ENCODE measurements at places on chromosomes 1 and 21.
A peak's percentile ranks its signal among the peaks of the same experiment; 100 is the strongest.

- no peak for DNase-seq
Observed at GRCh38 chr1:170696591-170697290, 32.8 kb downstream of the PRRX1 start.

GRCh38 chr1:156489166-156489934, 11.2 kb downstream of the MEF2D start:
- DNase-seq: no peak

DNA sequence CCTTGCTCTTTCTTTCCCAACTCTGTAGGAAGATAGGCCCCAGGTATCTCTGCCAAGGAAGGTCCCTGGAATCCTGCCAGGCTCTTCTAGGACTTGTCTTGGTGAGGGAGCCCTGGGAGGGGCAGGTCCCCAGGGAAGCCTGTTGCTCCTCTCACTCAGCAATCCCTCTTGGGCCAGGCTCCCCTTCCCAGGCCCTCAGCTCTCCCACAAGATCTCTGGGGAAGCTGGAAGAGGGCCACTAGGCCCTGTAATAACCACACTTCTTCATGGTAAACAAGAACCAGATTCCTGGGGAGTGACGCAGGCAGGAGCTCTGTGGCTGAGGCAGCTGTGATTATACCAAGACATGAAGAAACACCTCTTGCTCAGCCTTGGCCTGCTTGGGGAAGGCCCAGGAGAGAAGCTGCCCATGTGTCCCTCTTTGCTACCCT, 9.9 kb upstream of the MAPKAPK2 start:
- peak; percentile 91 for DNase-seq

- no peak for DNase-seq
Observed at GRCh38 chr1:205518661-205519540, 14.4 kb downstream of the CDK18 start.

GRCh38 chr1:40318970-40319621, 2.0 kb upstream of the COL9A2 start:
- DNase-seq: peak; percentile 2

DNA sequence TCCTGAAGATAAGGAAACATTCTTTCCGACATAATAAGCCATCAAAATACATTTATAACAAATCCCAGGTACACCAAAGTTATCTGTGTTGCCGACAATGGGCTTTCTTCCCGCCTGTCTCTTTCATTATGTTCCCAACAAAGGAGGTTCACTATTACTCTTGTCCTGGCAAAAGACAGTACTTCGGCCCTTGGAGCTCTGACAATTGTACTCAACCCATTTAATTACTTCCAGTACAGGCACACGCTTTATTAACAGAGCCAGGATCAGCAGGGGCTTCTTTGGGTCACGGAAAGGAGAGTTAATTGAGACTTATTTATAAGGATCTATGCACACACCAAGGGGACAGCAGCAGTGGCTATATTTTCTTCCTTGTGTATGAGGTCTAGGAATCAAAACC, 46.6 kb upstream of the DUSP10 start:
- DNase-seq: no peak

- DNase-seq: no peak
Observed at GRCh38 chr1:66288048-66288447, 245.9 kb upstream of the SGIP1 start.

GRCh38 chr1:9128166-9128519, 759 bp downstream of the GPR157 start:
- DNase-seq: peak; percentile 52

DNA sequence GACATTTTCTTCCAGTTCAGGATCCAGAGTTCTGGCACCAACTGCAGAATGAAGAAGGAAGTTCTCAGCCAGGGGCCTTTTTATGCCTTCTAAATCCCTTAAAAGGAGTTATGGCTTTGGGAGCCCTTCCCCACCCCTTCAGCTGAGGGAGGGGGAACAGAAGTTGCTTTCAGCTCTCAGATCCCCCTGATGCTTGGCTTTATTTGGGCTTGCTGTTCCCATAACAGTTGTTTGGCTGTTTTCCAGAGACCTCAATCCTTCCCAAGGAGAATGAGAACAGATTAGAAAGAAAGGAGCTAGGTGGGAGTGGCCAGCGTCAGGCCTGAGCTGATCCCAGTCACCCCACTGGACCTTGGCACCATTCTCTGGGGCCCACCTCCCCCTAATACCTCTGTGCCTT, at the start of gene RPE65:
RPE65 (minus strand) TSS at position 54 of the 400 bp plus-strand sequence; CDS start at position 5, 49 bp downstream.
- DNase-seq: no peak

DNA sequence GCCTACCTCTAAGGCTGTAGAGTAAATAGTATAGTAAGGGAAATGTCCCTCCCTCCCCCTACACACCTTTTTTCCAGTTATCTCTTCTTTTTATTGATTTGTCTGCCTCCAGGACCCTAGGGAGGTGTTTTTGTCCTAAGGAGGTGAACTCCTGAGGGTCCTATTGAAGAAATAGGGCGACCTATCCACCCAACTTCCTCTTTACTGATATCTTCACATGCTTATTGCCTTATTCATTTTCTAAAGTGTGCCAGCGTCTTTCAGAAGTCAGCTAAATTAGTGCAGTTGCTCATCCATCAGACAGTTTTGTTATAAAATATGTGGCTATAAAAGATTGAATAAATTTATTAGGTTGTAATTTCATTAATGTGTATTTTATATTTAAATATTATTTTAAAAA, 5.9 kb downstream of the BACH1 start:
- no peak for DNase-seq

DNA sequence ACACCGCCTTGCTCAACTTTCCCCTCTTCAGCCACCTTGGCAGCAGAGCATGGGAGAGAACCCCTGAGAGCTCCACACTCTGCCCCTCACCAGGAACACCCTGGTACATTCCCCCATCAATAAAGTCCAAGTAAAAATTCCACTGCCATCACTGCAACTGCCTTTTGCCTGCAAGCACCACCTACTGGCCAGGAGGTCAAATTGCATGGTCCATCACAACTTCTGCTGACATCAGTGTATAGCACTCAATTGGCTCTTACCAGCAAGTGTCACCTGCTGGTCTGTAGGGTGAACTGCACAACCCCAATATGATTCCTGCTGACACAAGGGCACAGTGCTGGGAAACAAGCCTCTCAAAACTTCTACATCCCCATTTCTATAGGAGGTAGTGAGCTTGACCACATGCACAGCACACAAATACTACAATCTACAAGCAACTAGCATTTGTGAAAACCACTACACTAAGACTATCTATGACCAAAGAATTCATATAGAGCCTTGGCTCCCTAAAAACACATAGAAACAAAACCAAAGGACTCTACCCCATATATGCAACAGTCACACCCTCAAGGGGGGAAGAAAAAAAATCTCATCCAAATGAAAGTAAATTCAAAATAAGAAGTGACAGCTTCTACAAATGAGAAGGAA, 69.2 kb downstream of the FASLG start:
- DNase-seq: no peak

- no peak for DNase-seq
Observed at GRCh38 chr1:102630041-102630440, 478.3 kb downstream of the COL11A1 start.

DNA sequence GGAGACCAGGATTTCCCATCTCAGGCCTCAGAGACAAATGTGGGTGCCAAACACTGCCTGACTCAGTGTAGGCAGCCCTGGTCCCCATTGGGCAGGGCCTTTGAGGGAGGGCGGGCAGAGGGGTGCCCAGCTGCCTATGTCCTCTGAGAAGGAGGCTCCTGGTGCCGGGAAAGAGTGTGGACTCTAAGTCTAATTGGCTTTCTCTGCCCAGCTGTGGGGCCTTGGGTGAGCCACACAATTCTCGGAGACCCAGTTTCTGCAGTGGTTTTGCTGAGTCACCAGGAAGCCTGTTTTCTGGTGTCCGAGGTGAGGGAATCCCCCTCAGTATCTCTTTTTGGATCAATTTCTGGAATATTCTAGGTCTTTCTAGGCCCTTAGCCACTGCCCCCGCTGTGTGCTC, 35.3 kb upstream of the ACTL8 start:
- no peak for DNase-seq
